ENCODE measurements at places on chromosomes 2 and 18.
A peak's percentile ranks its signal among the peaks of the same experiment; 100 is the strongest.

GRCh38 chr2:190526105-190526750, 8.3 kb downstream of the NEMP2 start:
- DNase-seq: no peak

DNA sequence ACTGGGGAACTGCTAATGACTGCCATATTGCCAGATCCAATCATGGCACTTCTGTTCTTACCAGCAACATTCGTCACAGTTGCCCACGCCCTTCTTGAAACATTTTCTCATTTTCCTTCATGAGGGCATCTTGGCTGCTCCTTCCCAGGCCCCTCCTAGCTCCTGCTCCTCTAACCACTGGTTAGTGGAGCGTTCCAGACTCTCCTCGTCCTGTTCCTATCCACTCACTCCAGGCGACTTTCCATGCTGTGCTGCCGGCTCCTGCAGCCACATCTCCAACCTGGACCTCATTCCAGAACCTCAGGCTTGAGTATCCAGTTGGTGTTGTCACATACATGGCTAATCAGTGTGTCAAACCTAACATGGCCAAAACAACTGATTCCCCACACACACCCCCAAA, 1.3 kb upstream of the ADI1 start:
- no peak for DNase-seq

DNA sequence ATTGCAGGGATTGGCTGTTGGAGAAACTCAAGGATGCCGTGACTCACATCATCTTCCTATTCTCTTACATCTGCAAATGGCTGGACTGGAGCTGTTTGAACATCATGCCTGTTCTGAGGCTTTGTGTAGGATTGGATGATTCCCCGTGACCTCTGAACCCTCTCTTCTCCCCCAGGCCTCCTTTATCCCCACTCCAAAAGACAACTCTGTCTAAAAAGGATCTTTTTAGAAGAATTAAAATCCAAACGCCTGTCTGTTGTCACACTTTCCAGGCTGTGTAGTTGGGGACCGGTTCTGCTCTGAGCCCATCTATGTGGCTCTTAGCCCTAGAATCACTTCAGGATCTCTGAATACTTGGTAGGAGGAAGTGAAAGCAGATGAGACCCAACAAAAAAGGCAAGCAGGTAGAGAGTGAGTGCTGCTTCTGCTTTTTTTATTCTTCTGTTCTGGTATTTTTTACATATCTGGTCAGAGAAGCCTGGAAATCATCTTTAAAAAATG, 565 bp downstream of the SP140 start:
- no peak for DNase-seq

DNA sequence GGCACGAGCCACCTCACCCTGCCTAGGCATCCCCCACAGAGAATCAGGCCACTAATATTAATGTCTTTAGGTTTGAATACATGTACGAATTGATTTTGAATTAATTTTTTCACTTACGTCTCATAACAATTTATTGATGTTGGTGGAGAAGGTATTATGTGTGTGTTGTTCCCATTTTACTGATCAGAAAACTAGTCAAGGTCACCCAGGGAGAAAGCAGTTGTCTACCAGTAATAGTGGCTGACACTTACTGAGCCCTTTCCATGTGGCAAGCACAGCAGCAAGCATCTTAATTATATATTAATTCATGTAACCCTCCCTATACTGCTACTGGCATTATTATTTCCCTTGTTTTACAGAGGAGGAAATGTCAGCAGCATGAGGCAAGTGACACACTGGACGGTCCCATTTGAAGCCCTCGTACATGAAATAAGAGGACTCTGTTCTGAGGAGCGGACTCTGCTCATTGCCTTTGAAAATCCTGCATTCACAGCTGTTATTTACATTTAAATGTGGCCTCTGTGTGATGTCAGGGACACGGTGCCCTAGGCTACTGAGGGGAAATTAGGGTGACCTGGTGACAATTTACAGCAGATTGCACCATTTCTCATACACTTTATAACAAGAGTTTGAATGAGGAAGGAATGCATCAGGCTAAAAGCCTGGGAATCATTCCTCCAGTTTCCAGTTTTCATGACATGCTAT, 30.9 kb upstream of the KCNE4 start:
- no peak for DNase-seq

DNA sequence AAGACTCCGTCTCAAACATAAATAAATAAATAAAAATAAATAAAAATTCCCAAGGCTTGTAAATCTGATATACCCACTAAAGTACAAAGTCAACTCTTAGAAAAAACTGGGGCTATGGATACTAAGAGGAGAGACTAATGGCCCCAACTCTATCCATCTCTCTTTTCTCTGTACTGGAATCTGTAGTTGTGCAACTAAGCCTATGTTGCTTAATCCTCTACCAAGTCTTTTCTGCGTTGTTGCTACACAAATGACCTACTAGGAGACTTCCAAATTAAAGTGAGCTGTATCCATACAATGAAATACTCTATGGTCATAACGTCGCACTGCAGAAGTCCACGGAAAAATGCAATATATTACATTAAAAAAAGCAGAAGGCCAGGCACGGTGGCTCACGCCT, 8.1 kb downstream of the MRPS5 start:
- DNase-seq: no peak

DNA sequence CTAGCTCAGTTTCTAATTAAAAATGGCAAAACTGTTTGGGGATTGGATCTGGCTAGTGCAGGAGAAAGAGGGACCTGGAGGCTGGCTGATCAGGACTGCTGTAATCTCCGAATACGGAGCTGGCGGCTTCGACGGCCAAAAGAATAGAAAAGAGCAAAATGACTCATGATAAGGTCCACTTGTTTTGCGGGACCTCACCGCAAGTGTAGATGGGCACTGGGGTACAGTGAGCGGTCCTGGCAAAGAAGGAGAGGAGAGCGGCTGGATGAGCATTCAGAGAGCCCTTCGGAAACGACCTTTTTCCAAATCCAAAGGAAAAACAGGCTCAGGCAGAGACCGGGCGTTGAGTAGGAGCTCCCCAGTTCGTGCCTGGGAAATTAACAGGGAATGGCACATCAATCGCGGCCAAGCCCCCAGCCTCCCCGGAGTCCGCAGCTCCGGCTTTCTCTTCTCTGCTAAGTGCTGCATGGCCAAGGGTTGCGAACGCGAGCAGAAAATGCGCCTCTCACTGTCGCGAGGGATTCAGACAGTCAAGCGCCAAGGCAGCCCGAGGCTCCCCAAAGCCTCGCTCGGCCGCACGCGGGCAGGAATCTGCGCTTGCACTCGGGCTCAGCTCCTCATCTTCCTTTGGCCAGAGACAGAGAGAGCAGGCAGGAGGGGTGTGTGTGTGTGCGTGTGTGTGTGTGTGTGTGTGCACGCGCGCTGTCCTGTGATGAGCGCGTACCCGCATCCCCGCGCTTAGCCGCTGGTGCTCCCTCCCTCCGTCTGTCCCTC, 1.8 kb downstream of the DCC start:
- DNase-seq: no peak

GRCh38 chr2:135786823-135787222, 45.2 kb downstream of the UBXN4 start:
- no peak for DNase-seq

GRCh38 chr2:176536439-176537133, 267.3 kb downstream of the MTX2 start:
- peak; percentile 47 for DNase-seq

GRCh38 chr2:56118474-56118873, 65.3 kb upstream of the CCDC85A start:
- DNase-seq: no peak

- DNase-seq: no peak
Observed at GRCh38 chr2:179995741-179996515, 11.2 kb downstream of the CWC22 start.

DNA sequence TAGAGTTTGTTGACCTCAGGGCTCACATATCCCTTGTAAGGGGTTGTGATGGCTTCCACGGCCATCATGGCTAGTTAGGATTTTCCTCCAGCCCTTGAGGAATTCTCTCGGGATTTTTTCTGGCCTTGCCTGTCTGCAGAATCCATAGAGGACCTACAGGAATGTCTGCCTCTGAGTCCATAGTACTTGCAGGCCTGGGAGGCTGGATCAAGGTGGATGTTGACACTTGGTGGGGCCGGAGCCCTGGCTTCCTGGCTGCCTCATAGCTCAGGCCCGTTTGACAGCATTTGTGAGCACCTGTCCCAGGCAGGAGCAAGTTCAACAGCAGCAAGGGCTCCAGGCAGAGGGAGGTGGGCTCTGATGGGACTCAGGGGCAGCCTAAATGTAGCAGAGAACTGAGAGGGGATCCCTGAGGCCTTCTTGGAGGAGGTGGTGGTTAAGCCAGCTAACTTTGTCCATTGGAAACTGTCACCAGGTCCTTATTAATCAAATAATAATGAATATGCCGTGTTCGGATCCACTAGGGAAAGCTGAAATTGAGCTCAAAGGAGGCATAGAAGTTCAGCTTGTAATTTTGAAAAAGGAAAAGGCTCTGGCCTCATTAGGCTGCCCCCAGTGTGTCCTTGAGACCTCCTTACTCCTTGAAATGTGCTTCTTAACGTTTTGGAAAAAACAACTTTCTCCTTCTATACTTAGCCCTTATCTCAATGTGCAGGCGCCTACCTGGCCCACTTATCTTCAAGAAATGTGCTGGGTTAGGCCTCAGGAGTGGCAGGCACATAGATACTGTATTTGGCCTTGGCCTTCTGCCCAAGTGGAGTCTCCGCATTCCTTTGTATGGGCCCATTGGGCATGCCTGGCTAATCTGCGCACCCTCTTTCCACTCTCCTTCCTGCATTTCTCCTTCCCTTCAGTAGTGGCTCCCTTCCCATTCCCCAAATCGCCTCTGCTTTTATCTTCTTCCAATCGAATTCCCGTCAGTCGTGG, 66.9 kb downstream of the HPCAL1 start:
- DNase-seq: no peak

DNA sequence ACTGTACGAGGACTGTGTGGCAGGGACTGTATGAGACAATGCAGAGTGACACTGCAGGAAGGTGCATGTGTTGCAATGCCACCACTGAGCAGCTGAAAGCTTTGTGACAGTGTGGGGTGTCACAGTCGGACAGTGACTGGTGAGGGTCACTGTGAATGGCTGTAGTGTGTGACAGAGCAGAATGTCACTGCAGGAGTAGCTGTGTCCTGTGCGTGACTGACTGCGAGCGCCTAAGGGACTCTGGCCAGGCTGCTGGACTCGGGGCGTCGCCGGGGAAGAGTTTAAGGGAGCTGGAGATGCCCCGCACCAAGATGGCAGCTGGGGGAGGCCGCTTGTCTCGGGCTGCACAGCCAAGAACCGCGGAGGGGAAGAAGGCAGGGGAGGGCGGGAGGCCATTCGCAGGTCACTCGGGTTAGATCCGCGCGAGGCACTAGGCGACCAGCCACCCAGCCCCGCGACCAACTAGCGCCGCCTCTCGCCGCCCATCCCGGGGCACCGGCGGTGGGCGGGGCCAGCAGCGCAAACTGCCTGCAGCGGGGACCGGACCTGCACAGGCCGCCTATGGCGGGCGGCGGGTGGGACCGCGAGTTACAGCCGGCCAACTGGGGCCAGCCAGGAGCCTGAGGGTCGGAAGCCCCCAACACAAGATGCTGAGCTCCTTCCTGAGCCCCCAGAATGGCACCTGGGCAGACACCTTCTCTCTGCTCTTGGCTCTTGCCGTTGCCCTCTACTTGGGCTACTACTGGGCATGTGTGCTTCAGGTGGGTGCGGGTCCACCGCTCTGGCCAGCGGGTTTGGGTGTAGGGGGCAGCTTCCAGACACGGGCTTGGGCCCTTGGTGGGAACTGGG, at the start of gene ABHD1:
TSS of gene ABHD1 (plus strand) at position 514 of the 849 bp plus-strand sequence. CDS start at position 648, 134 bp downstream.
- DNase-seq: no peak

DNA sequence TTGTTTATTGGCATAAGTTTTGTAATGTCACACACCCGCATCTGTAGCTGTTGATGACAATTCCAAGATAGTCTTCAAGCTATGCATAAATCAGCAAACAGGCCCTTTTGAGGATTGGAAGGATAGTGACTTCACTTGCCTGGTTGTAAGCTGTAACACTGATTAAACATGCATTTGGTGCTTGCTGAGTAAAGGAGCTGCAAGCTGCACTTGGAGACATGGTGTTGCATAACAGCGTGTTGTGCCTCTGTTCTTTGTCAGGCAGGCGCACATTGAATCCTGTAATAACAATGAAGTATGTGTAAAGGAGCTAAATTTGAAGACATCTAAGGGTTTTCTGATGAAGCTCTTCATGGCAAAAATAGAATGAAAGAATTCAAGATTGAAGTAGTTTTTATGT, 68.7 kb upstream of the TTC27 start:
- no peak for DNase-seq

GRCh38 chr2:203940039-203940438, 3.5 kb downstream of the ICOS start:
- DNase-seq: no peak

- no peak for DNase-seq
Observed at GRCh38 chr2:34627003-34627402, 1027.9 kb upstream of the FAM98A start.

- DNase-seq: no peak
Observed at GRCh38 chr18:35245719-35246317, 5.0 kb downstream of the ZNF397 start.

- no peak for DNase-seq
Observed at GRCh38 chr2:43305012-43305411, 78.6 kb upstream of the ZFP36L2 start.

DNA sequence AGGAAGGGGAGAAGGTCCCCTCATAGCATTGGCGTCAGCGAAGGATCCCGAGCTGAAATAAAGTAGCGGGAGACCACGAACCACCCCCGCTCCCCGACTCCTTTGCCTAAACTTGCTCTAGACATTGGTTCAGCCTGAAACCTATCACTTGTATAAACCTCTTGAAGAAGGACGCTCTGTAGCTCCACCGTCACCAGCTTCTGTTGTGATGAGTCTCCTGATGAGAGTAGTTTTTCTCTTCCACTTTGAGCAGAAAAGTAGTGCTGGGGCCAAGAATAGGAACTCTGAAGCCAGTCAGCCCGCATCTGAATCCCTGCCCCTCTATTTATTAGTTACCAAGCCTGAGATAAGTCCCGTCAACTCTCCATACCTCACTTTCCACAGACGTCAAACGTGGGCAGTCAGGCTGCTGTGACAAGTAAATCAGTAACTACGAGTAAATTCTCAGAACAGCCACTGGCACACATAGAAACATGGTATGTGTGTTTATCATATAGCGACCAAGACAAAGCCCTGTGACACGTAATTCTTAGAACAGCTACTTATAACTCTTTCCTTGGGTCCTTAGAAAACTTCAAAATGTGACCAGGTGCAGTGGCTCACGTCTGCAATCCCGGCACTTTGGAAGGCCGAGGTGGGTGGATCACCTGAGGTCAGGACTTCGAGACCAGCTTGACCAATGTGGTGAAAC, 61.7 kb downstream of the CD226 start:
- no peak for DNase-seq

- no peak for DNase-seq
Observed at GRCh38 chr18:44586782-44587524, 93.7 kb upstream of the SETBP1 start.

Measured in NCI-H1417 treated with DMSO at 0.1 percent for 48 hours (cell line).